Activated naive CD4-positive, alpha-beta T cell (primary cell): ENCODE measurements at places on chromosomes 12 and 14.

- no peak for DNase-seq
Measured at GRCh38 chr12:19783547-19784444, 344.5 kb downstream of the AEBP2 start.

DNA sequence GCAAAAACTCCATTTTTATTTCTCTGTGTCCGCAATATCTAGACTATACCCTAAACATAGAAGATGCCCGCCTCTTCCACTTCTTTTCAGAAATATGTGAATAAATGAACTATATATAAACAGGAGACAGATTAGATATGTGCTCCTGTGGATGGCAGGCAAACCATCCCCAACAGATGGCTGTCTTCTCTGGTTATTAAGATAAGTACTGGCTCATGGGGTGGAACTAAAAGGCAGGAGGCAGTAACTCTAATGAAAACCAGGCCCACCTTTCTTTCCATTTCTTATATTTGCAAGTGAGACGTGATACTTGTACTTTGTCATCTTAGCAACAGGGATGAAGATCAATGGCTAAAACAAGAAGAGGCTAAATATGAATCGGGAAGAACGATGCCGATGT, 20.2 kb downstream of the E2F7 start:
- no peak for DNase-seq

DNA sequence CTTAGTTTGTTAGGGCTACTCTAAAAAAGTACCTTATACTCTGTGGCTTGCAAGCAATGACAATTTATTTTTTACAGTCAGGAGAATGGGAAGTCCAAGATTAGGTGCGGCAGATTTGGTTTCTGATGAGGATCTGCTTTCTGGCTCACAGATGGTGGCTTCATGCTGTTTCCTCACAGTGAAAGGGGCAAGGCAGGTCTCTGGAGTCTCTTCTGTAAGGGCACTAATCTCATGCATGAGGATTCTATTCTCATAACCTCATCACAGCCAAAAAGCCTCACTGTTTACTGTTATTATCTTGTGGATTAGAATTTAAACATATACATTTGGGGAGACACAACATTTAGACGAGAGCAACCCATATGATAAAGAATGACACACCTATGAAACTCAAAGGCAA, 1957.4 kb upstream of the SEL1L start:
- no peak for DNase-seq

GRCh38 chr14:58066115-58066514, 85.9 kb downstream of the ARMH4 start:
- no peak for DNase-seq

- DNase-seq, result no peak
Measured at GRCh38 chr12:118922405-118922804, 58.9 kb upstream of the SRRM4 start.

DNA sequence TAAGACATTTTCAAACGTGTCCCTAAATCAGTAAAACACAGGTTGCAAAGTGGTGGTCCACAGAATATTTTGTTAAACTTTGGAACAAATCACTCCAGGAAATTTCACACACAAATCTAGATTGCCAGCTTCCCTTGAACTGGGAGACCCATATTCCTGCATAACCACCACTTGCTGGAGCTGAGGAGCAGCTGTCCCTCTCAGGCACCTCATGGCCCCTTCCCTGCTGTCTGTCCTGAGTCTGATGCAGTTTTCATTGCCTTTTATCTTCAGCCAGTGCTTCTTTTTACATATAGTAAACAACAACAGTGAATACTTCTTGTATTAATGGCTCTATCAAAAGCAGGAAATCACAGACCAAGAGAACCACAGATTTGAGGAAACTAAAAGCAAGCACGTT, 289.3 kb downstream of the MED13L start:
- no peak for DNase-seq

GRCh38 chr14:102297436-102298170, 7.4 kb downstream of the MOK start:
- DNase-seq, result no peak

DNA sequence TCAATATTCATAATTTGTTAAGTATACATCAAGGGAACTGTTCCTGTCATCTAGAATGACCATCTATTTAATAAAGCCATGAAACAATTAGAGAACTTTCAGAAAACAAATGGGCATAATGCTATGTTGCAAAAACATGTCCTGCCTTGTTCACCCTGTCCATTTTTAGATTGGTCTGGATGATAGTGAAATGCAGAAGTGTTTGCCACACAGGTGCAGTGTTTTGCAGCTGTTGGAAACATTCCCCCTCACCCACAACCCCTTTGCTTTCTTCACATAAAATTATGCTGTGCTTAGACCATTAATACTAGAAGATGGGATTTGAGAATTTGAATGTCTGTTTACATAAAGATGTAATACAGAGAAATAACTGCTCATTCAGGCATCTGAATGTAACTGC, 36.5 kb downstream of the LEMD3 start:
- DNase-seq, result no peak

DNA sequence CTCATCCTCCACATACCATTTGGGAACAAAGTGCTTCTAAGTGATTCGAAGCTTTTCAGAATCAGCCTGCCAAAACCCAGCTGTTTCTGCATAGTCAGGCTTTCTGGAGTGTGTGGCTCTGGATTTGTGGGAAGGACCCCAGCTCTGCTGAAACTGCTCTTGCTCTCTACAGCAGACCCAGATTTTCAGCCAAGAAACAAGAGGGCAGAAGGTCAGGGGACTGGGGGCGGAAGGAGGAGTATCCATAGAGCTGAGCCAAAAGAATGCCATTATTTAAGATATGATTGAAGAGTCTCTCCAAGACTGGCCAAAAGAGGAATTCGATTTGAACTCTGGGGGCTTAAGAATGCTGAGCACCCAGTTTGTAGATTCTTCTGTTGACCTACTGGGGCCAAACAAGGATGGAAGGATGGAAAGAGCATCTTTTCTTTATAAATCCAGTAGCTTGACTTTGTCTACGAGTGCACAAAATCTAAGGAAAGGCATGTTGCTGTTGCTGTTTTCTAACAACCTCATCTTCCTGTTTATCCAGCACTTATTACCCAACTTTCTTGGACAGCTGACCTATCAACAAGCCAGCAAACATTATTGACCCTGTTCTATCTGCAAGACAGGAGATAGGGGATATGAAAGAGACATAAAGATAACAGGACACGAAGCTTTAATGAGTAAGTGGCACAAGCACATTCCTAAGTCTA, 29.2 kb downstream of the FBLN5 start:
- DNase-seq, result no peak

GRCh38 chr14:24058260-24058950, 6.6 kb downstream of the CARMIL3 start:
- no peak for DNase-seq

GRCh38 chr12:62647586-62647985, 181.0 kb downstream of the MON2 start:
- DNase-seq, result no peak

DNA sequence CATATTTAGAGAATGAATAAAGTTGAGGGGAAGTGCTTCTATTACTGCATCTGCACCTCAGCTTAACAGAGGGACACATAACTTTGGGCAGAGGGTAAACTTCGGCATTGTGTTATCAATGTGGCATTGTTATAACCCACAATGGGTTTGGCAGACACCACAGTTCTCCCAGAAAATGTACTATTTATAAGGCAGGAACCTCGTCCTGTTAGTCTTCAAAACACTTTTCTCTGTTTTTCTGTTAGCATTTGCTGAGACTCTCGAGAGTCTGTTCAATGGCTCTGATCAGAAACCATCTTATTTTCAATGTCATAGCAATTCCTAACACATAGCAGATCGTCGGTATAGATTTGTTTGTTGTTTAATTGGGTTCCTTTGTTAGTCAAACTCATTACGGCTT, 13.9 kb downstream of the PPP1R36 start:
- DNase-seq, result no peak

DNA sequence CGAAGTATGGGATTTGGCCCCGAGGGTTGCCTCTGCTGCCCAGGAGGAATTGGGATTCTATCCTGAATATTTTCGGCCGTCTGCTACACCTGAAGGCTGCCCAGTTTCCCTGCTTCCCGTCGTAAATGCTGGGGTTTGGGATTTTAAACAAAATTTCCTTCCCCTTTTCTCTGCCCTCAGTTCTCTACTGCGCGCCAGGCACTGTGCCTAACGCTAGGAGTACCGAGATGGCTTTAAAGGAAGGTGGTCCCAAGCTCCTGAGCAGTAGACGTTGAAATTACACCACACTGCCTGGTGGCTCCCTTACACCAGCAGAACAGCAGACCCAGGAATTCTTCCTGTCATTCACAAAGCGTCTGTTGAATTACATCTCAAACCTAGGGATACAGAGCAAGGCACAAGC, 566 bp upstream of the PRDM4 start:
- no peak for DNase-seq

DNA sequence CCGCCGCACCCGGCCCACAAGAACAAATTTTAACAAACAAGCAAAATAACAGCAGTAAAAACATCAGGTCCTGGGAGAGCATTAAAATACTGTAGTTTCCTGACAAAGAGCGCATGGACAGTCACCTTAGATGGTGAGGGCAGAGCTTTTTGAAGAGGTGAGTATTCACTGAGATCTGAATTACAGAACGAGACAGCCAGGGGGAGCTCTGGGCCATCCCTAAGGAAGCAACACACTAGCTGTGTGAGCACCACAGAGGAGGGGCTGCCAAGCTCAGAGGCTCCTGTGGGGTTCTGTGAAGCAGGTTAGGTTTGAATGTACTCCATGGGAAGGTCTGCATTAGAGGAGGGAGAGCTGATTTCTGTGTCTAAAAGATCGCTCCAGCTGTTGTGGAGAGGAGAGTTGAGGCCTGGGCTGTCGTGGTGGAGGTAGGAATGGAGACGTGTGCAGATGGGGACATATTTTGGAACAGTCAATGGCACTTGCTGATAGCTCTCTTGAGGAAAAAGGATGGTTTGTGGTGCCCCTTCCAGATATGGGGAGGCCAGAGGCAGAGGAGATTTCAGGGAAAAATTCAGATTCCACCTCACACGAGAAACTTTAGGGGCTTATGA, 72.9 kb downstream of the TRAFD1 start:
- peak; percentile 13 for DNase-seq

- no peak for DNase-seq
Measured at GRCh38 chr12:127494961-127495915, 771.7 kb upstream of the TMEM132C start.

- DNase-seq, result no peak
Measured at GRCh38 chr14:74965486-74966153, 10.2 kb upstream of the PGF start.

- no peak for DNase-seq
Measured at GRCh38 chr12:50112456-50113218, 601 bp downstream of the COX14 start.

GRCh38 chr12:6923851-6924250, 3.9 kb upstream of the ATN1 start:
- DNase-seq, result no peak

- no peak for DNase-seq
Measured at GRCh38 chr12:132329036-132329719, at the start of gene GALNT9. Gene GALNT9 (minus strand): TSS chr12:132329589. CDS start chr12:132329203, 386 bp downstream.

GRCh38 chr12:20451761-20452160, 83.4 kb downstream of the PDE3A start:
- no peak for DNase-seq

DNA sequence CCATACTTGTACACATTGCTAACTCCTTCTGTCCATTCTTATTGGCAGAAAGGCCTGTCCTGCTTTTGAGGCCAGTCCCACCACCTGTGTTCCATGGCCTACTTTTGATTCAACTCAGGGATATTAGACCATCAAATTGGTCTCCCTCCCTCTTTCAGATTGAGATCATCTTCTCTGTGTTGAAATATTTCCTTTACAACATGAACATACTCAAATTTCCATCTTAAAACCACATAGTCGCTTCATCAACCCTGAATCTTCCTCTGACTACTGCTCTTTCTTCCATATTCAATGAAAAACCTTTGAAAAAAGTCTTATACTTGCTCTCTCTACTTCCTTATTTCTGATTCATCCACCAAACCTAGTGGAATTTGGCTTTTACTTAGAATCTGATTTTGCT, 34.9 kb downstream of the TRMT5 start:
- no peak for DNase-seq

DNA sequence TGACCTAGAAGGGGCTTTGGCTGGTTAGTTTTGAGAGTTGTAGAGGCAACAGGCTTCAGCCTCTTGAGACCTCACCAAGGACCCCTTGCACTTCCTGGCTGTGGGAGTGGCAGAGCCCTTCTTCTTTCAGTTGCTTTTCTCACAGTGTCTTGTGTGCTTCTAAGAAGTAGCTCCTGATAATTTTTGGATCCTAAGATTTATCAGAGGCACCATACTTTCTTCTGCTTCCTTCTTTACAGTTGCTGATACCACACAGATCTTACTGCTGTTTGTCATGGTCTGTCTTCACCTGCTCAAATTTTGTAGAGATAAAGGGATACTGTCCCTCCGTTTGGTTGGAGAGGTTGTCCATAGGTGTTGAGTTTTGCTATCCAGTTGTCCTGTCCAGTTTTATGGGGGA, 33.8 kb downstream of the VRK1 start:
- DNase-seq, result no peak

GRCh38 chr14:92709340-92710000, 39.0 kb downstream of the LGMN start:
- DNase-seq, result no peak
